ENCODE measurements at places on chromosomes 2 and 18. TPM values are rescaled to one million over a fixed set of nuclear protein-coding genes. Genes with fewer than 3 reads are reported as not detected.
A peak's percentile ranks its signal among the peaks of the same experiment; 100 is the strongest.

DNA sequence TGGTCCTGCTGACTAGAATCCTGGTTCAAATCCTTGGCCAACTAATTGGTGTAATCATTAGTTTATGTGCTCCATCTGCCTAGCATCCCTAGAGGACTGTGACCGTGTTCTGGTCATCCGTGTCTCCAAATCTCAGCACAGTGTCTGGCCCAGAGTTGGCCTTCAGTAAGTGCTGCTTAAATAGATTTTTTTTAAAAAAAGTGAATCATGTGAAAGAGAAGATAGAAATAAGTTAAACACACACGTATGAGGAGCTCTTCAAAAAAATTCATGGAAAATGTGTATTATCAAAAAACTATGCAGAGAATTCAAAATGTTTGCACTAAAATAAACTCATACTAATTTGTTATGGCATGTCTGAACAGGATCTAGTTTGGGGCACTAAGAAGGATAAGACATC lies 129.3 kb upstream of the TLK1 start:
- DNase-seq, result no peak

DNA sequence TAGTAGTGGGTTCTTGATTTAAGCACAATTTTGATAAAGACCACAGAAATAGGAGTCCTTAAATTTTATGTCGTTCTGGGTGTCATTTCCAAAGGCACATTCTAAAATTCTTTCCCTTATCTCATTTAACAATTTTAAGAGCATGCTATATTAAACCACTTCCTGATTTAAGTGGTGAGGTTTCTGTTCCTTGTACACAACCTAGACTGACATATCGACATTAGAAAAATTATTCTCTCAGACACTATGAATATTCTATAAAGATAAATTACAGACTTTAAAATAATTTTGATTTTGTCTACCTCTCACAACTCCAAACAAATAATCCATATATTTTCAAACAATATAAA lies 923.8 kb downstream of the LRP1B start:
- no peak for DNase-seq

DNA sequence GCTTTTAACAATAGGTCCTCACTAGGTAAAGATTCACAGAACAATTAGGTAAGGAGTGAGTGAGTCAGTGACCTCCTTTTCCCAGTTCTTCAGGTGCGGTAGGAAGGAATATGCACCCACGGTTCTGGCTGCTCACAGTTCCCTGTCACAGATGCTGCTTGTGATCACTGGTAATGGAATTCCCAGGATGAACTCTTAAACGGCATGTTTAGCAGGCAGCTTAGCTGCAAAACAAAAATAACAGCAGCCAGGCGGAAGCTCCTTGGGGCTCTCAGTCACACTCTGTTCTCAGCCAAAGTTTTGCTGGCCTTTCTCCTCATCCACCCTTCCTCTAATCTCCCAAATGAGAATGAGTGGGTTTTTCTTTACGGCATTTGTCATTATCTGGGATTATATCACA lies 274.5 kb downstream of the MYT1L start:
- no peak for DNase-seq

GRCh38 chr2:51290725-51291124 lies 258.8 kb upstream of the NRXN1 start:
- DNase-seq, result no peak

DNA sequence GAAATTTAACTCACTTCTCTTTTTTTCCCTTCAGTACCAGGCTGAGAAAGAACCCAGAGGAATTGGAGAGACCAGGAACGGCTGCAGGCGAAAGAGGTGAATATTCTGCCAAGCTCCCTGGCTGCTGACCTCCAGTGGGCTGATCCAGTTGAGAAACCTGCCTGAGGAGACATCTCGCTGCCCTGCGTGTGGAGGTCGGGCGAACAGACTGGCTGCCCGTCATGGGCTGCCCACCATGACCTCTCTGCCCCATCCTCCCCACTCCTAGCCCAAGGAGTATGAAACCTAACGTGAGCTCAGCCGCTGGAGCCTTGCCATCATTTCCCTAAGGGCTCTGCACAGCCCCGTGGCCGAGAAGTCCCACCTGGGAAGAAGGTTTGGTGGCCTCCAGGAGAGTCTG lies 148.8 kb upstream of the SALL3 start:
- no peak for DNase-seq

- no peak for DNase-seq
These were observed 112.6 kb downstream of the KLHL29 start for GRCh38 chr2:23497536-23497935.

DNA sequence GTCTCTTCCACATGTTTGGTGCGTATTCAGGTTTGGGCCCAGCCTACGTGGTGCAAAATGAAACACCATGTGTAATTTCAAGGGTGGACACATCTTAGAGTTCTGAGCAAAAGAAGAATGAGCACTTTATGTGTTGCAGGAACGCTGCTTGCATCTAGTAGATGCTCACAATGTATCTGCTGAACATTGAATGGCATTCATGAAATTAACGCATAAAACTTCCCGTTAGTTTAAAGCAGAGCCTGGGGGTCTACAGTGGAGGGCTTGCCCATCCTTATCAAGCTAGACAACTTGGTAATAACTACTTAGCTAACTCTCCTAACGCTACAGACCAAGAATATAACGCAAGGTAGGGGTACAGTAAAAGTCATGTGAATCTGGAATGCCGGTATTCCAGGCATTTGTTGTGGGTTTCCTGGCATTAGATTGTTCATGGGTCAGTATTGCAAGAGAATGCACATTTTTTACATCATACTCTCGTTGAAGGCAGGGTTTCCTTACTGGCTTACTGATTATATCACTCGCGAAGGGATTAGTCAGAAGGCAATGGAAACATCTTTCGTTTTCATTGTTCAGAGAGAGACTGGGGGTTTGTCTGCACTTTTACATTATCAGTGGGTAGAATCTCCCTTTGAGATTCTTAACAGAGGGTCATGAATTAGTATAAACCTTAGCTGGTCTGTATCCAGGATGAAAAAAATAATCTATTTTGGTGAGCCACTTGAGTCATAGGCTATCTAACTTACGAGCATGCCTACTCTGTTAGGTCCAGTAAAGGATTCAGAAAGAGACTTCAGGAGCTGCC lies 229.5 kb upstream of the EPAS1 start:
- DNase-seq, result no peak

DNA sequence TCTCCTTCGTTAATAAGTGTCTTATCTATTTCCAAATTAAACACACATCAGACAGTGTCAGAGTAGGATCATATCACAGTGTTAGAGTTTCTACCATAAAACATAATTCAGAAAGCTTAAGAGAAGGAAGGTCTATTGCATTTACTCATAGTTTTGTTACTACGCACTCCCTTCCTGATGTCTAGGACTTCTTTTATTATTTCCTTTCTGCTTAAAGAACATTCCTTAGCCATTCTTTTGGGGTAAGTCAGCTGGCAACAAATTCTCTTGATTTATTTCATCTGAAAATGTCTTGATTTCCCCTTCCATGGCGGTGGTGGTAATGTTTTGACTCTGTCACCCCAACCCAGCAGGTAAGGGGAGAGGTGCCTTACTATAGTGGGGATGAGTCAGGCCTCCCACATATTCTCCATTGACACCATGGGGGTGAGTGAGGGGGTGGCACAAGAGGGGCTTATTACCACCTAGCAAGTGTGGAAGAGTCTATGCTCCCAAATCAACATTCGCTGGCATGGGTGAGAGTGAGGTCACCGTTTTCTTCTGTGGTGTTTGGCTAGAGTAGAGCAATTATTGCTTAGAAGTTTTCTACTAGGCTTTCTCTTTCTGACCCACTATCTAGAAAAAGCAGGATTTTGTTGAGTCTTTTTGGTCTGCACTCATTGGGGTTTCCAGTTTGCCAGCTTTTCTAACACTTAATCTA lies 29.9 kb downstream of the ABCB11 start:
- DNase-seq, result no peak

- no peak for DNase-seq
These were observed 11.9 kb downstream of the IL18RAP start for GRCh38 chr2:102434655-102435381.

DNA sequence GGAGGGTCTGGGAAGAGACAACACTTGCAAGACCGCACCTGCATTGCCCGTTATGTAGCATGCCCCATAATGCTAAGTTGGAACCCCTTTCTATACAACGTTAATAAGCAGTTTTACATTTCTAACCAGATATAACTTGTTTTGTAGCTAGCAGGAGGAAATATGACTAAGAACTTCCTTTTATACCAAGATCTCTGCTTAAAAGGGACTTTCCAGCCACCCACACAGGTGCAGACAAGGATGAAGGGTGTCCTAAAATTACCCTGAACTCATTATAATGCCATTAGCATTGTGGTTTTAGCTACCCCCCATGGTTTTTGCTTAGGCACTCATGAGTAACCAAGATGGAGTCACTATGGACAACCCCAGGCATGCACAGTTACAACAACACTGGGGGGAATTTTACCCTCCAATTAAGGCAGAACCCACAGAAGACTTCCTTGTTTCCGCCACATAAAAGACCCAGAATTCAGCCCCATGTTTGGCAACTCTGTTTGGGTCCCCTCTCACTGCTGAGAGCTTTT lies 362.8 kb downstream of the CBLN2 start:
- DNase-seq, result no peak

DNA sequence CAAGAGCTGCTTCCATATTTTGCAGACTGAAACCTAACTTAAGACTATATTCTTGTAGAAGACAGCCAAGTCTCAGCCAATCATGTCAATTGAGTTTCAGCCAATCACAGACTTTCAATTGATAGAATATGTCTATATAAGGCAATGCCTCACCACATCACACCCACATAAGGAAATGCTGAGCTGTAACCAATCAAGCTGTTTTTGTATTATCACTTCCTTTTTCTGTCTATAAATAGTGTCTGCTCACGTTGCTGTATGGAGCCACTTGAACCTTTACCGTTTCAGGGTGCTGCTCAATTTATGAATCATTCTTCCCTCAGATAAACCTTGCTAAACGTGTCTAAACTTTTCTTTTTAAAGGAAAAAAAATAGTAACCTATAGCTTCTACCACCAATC lies 1554.4 kb upstream of the LRRTM1 start:
- no peak for DNase-seq

DNA sequence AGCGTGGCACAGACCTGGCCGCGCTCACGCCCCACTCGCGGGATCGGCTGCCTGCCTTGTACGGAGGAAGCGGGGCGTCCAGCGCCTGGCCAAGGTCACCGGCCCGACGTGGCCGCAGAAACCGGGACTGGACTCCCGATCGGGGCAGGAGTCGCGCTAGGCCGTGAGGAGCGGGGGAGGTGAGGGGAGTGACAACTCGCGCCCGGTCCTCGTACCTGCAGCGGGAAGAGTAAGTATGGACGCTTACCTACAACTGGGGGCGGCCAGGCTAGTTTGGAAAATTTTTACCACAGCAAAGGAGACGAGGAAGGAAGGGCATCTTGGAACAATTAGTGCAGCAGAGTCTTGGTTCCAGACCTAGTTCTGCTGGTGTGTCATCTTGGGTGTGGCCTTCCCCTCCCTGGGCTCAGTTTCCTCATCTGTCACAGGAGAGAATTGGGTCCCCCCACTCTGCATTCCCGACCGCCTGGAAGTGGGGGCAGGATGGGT lies 693 bp downstream of the UBE2F start:
- no peak for DNase-seq

GRCh38 chr2:137838255-137839092 lies 125.8 kb upstream of the HNMT start:
- peak; percentile 11 for DNase-seq

DNA sequence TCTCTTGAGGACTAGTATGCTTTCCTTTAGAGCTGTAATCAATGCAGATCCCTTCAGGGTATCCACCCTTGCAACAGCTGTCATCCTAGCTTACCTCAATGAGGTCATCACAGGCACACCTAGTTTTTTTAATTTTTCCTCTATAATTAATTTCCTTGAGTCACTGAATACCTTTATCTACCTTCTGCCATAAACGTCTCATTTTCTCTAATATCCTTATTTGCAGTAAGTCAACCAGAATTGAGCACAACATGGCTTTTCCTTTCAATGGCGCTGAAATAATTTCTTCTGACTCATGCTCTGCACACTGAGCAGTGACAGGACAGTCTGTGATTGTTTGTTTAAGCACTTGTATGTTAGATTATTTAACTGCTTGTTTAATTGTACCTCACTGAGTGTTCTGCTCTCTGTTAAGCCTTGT lies 49.4 kb downstream of the ETAA1 start:
- no peak for DNase-seq

GRCh38 chr2:128439031-128439790 lies 120.5 kb upstream of the HS6ST1 start:
- DNase-seq, result no peak

DNA sequence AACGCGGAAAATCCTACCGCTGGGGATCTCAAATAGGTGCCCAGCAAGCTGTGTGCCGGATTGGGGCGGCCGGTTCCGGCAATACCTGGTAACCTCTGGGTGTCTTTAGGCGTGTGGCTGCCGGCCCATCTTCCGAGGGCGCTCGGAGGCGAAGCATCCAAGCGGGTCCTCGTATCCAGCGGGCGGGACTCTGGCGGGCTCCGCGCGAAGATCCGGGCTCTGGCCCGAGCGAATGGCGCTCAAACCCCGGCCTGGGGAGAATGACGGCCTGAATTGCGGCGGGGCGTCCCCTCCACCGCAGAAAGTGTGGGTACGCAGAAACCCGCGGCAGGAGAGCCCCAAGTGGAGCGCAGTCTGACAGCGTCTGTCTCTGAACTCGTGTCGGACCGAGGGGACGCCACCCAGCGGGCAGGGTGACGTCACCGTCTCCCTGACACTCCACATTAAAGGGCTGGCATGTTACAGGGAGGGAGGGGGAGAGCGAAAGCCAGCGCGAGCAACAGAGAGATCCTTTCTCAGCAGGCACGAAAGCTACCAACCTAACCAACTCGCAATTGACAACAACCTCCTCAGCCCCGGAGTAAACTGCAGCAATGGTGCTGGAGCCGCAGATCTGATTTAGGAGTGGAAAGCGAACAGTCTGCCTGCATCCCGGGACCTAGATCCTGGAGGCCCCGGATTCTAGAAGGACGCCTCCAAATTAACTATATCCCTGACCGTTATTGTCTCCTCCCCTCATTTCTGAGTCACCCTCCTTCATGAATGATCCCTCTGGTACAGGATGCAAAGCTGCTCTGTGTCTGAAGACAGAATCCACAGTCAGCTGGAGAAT lies at the start of gene SKOR2:
Gene SKOR2, minus strand, starts transcription at position 372 of the 832 bp plus-strand sequence. CDS start 2,477 bp downstream, outside the sequence.
- no peak for DNase-seq

DNA sequence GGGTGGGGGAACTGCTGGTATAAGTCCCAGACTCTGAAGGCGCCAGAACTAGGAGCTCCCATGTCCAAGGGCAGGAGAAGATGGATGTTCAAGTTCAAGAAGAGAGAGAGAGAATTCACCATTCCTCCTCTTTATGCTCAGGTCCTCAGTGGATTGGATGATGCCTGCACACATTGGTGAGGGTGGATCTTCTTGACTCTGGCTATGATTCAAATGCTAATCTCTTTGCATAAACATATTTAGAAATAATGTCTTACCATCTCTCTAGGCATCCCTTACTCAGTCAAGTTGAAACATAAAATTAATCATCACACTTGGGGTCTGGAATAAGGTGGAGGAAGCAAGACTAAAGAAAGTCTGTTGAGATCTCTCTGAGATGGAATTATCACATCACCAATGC lies 210.6 kb upstream of the CHST9 start:
- DNase-seq, result no peak

- no peak for DNase-seq
These were observed 391.5 kb upstream of the VWC2L start for GRCh38 chr2:214019229-214019972.

POTEC gene
- 0.08 TPM for polyA plus RNA-seq

ERFE gene
- polyA plus RNA-seq, result 5.3 TPM

ARHGAP25 gene
- 7.4 TPM for polyA plus RNA-seq

DNAJC5G gene
- 0.43 TPM for polyA plus RNA-seq

NT5DC4 gene
- polyA plus RNA-seq, result 0.05 TPM

UGT1A10 gene
- polyA plus RNA-seq, result not detected

CXCR1 gene
- polyA plus RNA-seq, result 0.06 TPM

TMEFF2 gene
- polyA plus RNA-seq, result 19.2 TPM

ASXL3 gene
- 7.2 TPM for polyA plus RNA-seq

SLC8A1 gene
- 67.1 TPM for polyA plus RNA-seq

TFCP2L1 gene
- polyA plus RNA-seq, result 57.8 TPM

CCT7 gene
- polyA plus RNA-seq, result 235 TPM
